H4 (cell line): ENCODE measurements at places on chromosomes 16 and 17. TPM values are rescaled to one million over a fixed set of nuclear protein-coding genes. Genes with fewer than 3 reads are reported as not detected.
A peak's percentile ranks its signal among the peaks of the same experiment; 100 is the strongest.

- no peak for DNase-seq
Observed at GRCh38 chr17:30326809-30327208, 7.0 kb downstream of the TMIGD1 start.

DNA sequence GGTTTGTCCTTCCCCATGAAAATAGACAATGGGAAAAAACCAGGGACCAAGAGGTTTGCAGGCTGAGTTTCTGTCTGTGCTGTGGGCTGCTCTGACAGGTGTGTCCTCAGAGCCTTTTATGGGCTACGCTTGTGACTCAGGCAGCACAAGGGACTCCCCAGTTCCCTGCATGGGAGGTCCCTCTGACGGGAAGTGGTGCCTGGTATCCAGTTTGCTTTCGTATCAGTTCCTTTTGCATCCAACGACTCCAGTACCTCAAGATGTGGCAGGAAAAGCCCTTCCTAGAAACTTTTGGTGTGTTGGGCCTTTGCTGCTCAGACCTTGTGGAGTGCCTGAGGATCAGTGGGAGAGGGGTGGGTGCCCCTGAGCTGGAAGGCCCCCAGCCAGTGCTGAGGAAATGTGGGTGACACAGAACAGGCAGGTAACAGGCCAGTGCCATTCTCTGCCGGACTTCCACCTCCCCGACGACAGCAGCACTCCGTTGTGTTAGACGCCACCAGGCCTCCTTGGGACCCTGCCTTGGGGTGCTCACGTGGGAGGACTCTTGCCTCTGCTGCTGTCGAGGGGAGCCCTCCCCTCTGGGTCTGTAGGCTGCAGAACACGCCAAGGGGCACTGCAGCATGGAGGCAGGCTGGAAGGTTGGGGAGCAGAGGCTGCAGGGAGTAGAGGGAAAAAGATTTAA is 38.4 kb upstream of the IRF8 start:
- no peak for DNase-seq

GRCh38 chr17:76274112-76274956 is 9.2 kb downstream of the UBALD2 start:
- no peak for DNase-seq

DNA sequence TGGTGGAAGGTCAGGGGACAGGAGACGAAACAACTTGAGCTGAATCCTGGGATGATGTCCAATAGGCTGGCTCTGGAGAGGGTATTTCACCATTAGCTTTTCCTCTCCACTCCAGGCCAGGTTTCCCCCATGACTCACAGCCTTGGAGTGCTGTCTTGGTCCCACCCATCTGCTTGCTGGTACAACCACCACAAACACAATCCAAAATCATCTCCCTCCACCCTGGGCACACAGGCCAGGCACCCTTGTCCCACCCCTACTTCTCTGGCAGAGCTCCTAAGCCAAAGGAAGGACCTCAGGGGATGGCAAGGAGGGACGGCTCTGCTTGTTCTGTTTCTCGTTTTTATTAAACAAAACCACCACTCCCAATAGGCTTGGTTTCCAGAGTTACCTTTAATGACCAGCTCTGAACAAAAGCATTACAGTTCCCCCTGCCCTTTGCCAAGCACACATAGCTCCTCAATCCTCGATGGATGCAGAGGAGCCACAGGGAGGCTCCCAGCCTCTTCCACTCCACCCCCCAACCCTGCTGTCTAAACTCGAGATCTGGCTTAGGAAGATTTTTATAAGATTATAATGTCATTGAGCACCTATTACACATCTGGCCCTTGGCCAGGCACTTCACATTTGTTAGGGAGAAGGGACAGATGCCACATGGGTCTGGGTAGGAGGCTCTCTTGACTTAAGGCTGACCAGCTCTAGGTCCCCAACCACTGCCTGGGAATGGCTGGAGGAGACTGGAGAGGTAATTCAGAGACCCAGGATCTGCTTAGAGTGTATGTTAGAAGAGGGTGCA is 13.3 kb downstream of the CAVIN1 start:
- DNase-seq = peak; percentile 80

- DNase-seq = no peak
Observed at GRCh38 chr17:28983286-28984230, 22.3 kb downstream of the SEZ6 start.

DNA sequence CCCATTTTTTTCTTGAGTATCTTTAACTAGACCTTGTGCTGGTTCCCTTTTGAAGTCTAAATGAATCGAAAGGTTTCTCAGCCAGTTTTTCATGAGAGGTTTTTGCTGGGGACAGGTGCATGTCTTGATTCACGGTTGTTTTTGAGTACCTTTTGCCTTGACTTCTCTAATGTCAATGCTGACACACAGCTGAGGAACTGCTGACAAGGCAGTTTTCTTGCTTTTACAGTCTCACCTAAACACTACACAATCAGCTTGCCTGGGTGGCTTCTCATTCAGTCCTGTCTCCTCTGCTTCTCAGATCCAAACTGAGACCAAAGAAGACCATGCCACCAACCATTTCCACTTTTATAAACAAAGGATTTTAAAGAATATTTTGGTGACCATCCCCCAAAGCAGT is 7.1 kb downstream of the OR3A3 start:
- DNase-seq = no peak

GRCh38 chr17:27624539-27624938 is 6.4 kb upstream of the LGALS9 start:
- no peak for DNase-seq

DNA sequence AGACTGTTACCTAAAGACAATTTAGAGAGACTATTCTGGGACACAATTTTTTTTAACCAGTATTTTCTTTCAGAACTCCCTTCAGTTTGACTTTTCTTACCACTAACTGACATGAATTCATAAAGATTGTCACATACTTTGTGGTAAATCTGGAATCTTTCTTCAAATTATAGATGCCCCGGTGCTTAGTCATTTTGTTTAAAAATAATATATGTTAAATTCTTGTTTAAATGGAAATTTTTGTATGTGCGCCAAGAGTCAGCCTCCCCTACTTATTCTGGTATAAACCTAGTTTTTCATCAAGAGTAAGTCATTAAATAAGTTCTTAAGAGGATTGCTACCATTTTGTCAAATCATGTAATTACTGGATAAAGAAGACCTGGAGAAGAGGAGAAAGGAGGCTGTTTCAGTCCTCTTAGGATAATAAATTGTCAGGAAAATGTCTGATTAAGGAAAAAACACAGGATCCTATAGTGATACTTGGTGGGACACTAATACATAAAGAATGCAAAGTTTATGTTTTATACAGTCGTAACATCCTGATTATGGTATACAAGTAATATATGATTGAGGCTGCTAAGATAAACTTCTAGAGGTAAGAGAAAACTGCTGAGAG is 424.4 kb downstream of the PMP22 start:
- DNase-seq = no peak

GRCh38 chr17:79859676-79860615 is 20.7 kb upstream of the CBX4 start:
- DNase-seq = no peak

DNA sequence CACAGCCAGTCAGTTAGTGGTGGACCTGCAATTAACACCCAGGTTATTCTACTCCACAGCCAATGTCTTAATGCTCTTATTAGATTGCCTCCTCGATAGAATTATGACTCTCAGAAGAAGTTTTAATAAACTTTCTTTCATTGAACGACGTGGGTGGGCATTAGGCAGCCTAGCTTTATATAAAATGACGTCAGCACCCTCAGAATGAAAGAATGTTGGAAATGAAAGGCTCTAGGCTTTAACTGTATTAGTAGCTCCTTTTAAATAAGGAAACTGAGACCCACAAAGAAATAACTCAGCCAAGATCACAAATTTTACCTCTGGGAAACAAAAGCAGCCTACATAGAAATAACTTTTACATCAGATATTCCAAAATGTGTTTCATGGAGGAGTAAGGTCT is 91.3 kb upstream of the CLEC3A start:
- DNase-seq = no peak

DNA sequence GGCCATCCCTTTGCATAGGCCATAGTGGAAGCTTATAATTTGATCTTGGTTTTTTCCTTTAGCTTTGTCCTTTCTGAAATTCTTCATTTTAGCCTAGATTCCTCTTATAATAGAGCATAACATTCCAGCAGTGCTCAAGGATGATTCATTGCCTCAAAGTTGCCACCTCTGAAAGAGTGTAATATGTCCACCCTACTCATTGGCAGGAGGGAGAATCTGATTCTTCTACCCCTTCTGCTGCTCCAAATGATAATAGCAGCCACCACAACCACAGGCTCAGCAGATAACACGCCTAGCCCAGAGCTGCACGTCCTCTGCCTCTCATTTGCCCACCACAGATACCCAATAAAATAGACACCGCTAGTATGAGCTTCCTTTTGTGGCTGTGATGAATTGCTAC is 337.4 kb upstream of the HSBP1 start:
- DNase-seq = no peak

GRCh38 chr16:69382421-69382820 is 3.4 kb downstream of the TERF2 start:
- no peak for DNase-seq

DNA sequence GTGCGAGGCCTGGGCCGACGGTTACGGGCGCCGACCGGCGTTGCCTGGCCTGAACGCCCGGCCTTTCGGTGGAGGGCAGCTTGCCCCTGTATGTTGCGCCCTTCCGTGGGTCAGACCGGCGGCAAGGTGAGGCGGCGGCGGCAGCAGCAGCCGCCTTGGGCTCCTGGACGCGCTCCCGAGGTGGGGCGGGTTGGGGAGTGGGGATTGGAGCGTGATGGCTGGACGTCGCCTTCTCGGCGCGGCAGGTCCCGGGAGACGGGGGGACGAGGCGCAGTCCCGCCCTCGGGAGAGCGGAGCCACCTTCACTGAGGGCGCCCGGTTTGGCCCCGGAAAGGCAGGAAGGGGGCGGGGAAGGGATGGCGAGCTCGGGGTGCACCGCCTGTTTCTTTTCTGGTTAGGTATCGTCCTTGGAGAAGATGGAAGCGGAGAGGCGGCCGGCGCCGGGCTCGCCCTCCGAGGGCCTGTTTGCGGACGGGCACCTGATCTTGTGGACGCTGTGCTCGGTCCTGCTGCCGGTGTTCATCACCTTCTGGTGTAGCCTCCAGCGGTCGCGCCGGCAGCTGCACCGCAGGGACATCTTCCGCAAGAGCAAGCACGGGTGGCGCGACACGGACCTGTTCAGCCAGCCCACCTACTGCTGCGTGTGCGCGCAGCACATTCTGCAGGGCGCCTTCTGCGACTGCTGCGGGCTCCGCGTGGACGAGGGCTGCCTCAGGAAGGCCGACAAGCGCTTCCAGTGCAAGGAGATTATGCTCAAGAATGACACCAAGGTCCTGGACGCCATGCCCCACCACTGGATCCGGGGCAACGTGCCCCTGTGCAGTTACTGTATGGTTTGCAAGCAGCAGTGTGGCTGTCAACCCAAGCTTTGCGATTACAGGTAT is 671 bp downstream of the DGKE start:
- no peak for DNase-seq

Gene MED31
- 16.3 and 19.2 TPM in 2 replicates for total RNA-seq

Gene MYH13
- not detected in 2 replicates for total RNA-seq

Gene RAB37
- not detected in 2 replicates for total RNA-seq

Gene ZFPM1
- total RNA-seq = 0.29 and 0.86 TPM in 2 replicates

Gene TPSB2
- 0.17 TPM in 1 of 2 replicates, not detected in the other for total RNA-seq

Gene EVPLL
- 0.35 TPM in 1 of 2 replicates, not detected in the other for total RNA-seq

Gene BTBD17
- total RNA-seq = not detected in 2 replicates

Gene ZG16B
- total RNA-seq = 0.14 TPM in 1 of 2 replicates, not detected in the other
